Activated CD4-positive, alpha-beta T cell treated with anti-CD3 and anti-CD28 coated beads, Interleukin-2, amount 50 U/mL, for 4 hours (primary cell): ENCODE measurements at places on chromosomes 5 and 9.

DNA sequence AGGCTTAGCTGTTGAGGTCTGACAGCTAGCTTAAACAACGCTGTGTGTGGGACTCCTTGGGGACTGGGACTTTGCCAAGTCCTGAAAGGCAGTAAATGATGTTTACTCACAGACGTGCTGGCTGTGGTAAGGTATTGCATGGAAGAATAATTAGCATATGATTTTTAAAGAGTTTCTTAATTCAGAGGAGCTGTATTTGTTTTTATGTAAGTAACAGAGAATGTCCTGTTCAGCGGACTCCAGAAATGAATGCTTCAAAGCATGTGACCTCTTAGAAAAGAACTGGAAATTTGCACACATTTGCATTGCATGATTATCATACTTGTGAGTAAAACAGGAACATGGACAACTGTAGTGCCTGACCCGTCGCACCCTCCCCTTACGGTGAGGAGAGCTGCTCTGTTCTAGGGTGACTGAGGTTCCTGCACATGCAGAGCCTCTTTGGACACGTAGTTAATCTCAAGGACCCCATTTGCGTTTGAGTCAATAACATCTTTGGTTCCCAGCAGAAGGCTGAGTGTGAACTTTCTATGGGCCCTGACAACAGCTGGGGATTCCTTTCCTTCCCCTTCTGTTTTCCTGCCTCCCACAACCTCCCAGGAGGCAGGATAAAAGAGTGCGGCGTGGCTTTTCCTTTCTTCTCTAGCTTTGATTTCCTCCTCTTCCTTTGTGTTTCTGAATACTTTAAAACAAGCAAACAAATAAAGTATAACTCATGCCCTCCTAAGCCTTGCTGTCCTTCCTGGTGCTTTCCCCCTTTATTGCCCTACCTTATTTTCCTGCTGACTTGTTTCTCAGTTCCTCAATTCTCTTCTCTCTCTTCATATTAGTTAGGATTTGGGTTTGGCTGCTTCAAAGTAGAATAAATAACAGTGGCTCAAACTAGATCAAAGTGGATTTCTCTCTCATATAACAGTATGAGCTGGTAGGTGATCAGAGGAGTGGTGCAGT, 157.2 kb upstream of the CD180 start:
- DNase-seq: no peak

- DNase-seq: no peak
Measured at GRCh38 chr5:169893571-169893970, 86.7 kb downstream of the INSYN2B start.

DNA sequence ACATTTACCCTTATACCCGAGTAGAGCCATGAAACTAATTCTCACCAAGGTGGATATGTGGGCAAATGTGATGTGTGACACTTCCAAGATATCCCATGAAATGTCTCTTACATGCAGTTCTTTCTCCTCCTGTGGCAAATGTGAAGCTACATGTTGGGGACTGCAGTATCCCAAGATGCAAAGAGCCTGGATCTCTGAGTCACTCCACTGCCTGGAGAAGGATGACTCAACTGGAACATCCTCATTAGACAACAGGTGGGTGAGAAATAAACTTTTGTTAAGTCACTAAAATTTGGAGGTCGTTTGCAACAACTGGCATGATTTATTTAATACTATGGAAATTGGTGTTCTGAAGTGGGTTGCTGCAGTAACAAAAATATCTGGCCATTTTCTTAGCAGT, 36.5 kb upstream of the TENT4A start:
- DNase-seq: no peak

DNA sequence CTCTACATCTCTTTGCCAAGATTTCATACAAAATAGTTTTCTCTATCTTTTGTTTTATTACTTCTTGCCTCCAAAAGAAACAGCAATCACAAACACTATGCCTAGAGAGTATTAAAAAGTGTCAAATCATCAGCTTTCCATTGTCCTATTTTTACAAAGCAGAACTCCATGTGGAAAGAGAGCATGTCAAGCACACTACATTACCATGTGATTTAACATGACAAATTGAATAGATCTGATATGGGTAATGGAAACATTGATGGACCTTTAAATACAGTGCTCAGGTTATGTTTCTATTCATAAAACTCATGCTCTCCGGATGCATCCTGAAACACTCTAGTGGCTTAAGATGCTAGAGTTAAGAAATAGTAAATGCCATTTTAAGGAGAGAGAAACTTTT, 791.4 kb upstream of the CTNND2 start:
- DNase-seq: no peak

GRCh38 chr9:102507044-102507687, 488.0 kb upstream of the CYLC2 start:
- DNase-seq: no peak

GRCh38 chr9:88680505-88681160, 145.7 kb downstream of the NXNL2 start:
- no peak for DNase-seq
